Stimulated activated CD8-positive, alpha-beta memory T cell treated with anti-CD3 and anti-CD28 coated beads, Interleukin-15, amount 100 ng/mL, for 48 hours (primary cell): ENCODE measurements at places on chromosomes 3 and 15.

DNA sequence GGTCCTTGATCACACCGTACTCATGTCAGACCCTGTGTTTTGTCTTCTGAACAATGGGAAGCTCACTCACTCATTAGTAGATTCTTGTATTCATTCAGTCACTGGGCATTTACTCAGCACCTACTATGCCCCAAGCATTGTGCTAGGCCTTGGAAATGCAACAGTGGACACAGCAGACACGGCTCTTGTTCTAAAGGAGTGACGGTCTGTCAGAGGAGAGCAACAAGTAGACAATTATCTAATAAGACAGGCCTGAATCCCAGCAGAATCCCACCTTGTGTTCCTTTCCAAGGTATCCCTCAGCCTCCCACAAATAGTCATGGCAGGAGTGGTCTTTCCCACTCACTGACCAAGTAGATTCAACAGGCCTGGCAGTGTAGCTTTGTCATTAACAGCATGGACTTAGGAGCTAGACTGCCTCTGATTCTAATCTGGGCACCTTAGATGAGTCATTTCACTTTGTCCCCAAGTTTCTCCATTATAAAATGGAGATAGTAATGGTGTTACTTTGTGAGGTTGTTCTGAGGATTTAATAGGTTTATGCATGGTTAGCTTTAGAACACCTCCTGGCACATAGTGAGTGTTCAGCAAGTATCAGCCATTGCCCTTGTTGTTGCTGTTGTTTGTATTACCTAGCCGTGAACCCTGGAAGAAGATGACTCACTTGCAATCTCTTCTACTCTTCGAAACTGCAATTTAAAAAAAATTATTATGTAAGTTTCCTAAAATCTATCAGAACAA lies 69.1 kb downstream of the SSUH2 start:
- DNase-seq = no peak

- DNase-seq = no peak
Measured at GRCh38 chr3:24229468-24230221, 265.0 kb downstream of the THRB start.

DNA sequence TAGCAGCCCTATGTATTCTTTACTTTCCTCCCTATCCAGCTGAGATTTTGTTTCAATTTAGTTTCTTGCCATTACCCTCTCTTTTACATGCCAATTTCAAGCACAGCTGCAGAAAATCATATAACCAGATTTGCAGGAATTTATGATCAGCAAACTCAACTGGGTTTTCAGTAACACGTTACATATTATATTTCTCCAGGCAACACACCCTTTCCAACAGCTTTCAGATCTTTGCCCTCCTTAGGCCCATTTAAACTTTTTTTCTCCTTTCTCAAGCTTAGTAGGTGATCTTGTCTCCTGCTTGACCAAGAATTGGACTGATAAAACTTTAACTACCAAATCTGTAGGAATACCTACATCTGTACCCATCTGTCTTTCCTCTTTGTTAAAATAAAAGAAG lies 23.6 kb downstream of the GOLM2 start:
- DNase-seq = no peak

DNA sequence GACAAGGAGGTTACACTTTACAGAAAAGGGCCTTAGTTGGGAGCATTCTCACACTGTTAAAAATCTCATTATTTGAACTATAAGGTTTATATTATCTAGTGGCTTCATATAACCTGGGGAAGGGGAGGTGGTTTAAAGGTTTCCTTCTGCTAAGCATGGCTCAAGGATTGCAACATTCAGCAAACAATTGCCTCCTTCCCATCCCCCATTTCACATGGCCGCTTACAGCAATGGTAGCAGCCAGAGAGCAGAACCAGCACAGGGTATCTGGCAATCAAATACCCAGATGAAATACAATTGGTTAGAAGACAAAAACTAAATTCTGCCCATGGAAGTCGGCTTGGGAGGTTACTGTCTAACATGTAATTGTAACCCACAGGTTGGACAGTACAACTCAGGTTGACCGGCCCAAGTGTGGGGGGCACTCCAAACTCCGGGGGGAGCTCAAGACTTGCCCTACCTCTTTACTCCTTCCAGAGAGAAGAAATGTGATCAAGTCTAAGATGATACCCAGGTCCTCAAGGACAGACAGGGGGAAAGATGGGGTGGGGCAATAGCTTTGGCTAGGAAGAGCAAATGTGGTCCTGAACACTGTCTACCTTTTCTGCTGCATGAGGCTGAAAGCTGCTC lies 15.5 kb downstream of the ETV5 start:
- no peak for DNase-seq

- DNase-seq = no peak
Measured at GRCh38 chr3:60445446-60445845, 805.8 kb downstream of the FHIT start.

- no peak for DNase-seq
Measured at GRCh38 chr15:63902671-63903035, 68.9 kb upstream of the HERC1 start.

DNA sequence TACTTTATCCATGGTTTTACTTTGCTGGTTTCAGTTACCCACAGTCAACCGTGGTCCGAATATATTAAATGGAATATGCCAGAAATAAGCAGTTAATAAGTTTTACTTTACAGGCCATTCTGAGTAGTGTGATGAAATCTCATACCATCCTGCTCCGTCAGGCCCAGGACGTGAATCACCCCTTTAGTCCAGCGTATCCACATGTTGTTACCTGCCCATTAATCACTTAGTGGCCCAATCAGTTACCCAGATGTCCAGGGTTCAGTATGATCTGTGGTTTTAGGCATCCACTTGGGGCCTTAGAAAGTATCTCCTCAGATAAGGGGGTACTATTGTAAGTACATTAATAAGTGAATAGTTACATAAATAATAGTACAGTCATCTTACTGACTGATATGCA lies 88.0 kb downstream of the TTBK2 start:
- no peak for DNase-seq

- DNase-seq = no peak
Measured at GRCh38 chr3:127857333-127857732, 35.0 kb upstream of the MGLL start.

GRCh38 chr3:197888511-197888910 lies 61.5 kb upstream of the RPL35A start:
- DNase-seq = no peak

DNA sequence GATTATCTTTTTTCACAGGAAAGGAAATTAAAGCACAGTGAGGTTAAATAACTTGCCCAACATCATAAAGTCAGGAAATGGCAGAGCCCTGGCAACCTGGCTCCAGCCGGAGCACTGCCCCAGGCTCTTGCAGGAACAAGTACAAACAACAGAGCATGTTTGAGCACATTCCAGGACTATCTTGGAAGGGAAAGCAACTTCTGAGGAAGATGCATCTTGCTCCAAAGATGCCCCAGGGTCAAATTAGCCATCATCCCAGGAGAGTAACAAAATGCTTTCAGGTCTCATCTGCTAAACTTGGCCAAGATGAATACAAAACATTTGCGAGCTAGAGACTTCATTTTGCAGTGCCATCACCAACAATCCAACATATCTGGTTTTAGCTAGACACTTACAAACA lies 162.4 kb upstream of the LRRN1 start:
- no peak for DNase-seq

DNA sequence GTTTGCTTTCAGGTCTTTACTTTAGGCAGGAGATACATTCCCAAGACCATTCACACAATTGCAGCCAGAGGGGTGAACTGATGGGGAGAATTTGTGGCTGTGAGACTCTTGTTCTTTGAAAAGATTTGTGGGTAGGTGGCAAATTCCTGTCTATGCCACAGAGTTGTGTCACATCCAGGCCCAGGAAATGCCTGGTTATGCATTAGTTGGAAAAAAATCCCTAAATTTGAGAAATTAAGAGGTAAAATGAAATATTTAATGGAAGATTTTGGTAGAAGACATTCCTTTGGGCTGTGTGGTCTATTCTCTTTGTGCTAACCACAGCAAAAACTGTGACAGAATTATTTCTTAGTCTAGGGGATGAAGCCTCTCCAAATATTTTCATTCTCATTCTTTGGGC lies 28.8 kb downstream of the SAMMSON start:
- no peak for DNase-seq

- DNase-seq = peak; percentile 53
Measured at GRCh38 chr15:77021803-77022381, 27.0 kb downstream of the PSTPIP1 start.

DNA sequence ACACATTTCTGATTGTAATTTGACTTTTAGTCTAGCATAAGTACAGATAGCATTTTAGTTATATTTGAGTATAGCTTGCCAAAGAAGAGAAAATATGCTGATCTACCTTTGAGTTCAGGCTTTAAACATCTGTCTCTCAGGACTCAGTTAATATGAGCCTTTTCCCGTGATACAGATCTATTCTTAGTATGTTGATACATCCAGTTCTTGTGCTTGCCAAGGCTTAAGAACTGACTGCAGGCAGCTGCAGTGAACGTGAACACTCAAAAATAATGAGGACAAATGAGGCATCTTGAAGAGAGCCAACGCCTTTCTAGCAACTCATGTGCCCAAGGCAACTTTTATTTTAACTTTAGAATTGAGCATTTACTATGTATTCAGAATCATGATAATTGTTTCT lies 325.5 kb downstream of the SI start:
- DNase-seq = no peak

GRCh38 chr15:56342653-56343052 lies 22.6 kb upstream of the TEX9 start:
- DNase-seq = no peak

DNA sequence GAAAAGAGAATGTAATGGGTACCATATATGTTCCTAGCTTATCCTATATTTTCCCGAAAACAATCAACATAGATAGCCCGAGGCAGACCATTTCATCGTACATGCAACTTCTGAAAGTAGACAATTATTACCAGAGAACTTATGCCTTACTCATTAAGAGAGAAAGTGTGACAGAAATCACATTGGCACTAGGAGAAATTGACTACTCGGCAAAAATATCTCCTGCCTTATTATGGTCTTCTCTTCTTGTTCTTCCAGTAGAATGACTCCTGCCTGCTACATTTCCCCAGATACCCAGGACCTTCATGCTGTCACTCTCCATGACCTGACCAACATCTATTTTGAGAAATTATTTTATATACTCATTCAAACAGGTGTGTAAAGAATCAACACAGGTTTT lies 1015.7 kb downstream of the TUSC7 start:
- no peak for DNase-seq

DNA sequence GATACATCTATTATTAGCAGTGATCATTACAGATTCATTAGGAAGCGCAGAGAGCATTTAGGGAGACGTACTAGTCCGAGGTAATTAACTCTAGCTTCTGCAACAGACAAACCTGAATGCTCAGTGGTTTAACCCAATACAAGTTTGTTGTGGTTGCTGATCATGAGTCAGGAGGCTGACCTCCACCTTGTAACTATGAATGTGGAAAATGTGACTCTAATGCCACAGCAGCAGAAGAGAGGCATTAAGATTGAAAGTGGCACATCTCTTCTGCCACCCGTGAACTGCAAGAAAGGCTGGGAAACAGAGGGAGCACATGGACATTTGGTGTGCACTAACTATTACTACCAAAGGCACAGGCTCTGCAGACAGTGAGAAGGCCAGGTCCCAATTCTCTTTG lies 71.2 kb upstream of the C3orf80 start:
- DNase-seq = no peak

DNA sequence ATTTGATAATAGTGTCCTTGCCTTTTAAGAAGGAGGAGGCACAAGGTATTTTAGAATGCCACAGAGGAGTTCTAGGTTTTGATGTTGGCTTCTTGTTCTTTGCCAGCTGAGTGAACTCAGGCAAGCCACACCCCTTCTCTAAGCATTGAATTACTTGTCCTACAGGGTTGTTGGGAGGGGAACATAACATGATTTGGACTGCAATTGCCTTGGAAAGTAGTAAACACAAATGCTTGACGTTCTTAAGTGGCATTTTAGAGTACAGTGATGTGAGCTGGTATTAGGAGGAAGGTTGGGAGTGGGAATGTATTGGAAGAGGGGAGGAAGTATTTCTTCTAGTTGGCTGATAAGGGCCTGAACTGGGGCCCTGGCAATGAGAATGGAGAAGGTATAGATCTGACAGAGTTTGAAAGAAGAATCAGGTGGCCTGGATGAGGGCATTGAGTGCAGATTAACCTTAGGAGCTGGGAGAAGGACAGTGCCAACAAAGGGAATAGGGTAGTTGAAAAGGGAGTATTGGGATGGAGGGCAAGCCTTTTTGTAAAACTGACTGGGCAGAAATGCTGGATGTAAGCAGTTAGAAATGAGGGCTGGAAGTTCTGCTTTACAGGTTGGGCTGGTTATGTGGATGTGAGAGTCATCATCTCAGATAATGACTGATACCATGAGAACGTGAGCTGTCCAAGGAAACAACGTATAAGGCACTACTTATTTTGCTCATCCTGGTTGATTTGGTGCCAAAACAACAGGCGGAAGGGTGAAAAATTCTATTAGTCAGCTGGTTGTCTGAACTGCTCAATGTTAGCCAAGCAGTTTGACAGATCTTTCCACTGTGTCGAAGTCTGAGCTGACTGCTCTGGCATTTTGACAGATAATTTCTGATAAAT lies 16.7 kb downstream of the KAT2B start:
- DNase-seq = no peak

DNA sequence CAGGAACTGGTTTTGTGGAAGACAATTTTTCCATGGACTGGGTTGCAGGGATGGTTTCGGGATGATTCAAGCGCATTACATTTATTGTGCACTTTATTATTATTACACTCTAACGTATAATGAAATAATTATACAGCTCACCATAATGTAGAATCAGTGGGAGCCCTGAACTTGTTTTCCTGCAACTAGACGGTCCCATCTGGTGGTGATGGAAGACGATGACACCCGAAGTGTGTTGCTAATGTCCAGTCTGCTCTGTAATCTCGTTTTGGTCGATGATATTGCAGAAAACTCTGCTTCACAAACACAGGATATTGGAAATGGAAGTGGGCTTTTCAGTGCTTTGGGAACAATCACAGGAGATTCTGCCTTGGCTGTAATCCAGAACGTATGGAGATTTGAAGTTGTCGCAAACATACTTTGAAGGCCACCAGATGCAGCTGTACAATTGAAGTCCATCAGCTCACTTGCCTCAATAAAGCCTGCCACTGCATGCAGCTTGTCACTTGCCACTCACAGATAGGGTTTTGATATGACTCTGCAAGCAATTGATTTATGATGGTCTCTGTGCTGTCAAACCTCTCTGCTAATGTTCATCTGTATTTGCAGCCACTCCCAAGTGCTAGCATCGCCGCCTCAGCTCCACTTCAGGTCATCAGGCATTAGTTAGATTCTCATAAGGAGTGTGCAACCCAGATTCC lies 141.7 kb downstream of the TJP1 start:
- no peak for DNase-seq

DNA sequence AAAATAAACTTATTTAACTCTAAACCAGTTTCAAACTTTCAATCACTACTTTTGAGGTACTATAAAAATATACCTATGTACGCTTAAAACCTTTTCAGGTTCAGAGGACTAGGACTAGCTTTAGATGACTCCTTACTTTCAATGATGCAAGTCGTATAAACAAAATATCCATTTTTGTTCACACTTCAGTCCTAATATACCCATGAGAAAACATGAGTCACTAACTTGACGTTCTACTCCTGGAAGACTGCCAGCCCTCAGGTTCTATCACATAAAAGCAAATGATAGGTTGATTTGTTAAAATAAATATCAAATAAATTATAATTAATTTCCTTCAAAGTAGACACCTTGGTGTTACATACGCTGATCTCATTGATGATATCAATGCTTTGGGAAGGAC lies 10.6 kb upstream of the P3H2 start:
- DNase-seq = no peak
